AG04449 (cell line): ENCODE measurements at places on chromosomes 3 and 15.

- DNase-seq, result no peak
Measured at GRCh38 chr15:42158941-42159340, 2.5 kb upstream of the PLA2G4F start.

DNA sequence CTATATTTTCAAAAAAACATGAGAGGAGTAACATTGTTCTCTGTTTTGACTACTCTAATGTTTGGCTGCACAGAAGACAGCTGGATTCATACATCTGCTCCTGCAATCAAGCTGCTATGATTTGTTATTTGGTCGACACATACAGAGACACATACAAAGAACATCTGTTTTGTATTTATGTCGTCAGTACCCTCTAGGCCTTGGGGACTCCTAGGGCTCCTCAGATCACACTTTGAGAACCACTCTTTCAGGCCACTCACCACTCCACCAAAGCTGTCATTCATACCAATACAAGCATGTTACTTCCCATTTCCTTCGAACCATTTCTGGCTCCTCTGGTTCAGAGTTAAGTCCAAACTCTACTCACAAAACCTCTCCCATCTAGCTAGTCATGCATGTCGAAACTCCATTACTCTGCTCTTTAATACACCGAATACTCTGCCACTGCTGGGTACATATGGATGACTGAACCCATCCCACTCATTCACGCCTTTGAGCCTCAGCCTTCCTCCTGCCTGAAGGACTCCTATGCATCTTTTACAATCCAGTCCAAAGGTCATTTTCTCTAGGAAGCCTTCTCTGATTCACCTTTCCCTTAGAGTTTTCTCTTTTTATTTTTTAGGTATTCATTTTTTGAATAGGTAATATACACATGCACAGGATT is 102.9 kb upstream of the ARHGEF3 start:
- no peak for DNase-seq

DNA sequence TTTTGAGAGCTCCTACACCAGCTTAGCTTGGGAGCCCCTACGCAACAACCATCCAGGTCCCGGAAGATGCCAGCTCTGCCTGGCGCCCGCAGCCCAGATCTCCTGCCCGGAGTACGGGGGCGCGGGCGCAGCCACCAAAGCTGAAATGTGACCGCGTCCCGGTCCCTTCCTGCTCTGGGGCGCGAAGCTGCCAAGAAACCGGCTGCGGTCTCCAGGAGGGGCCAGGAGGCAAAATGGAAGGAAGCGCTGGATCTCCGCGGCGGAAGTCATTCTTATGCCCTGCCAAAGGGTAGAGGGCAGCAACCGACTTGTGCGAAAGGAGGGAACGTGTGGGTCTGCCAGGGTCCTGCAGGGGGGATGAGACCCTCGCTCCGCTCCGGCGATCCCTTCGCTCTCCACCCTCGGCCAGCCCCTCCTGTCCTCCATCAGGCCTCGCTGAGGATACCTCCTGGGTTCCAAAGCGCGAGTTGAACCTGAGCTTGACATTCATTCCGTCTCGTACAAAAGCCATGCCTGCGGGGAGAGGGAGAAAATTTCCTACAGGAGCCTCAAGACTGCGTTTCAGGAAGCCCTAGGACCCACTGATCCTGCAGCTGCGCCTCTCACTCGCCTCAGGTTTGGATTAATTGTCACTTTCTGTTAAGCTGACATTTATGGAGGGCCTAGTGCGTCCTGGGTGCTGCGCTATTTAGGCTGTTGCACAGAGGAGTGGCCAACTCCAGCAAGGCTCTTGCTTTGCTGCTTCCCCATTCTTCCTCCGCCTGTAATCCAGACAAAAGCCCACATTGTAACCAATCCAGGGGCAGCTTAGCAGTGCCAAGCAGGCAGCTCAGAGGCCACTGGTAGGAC is 98.3 kb upstream of the VGLL3 start:
- DNase-seq, result peak; percentile 50

- no peak for DNase-seq
Measured at GRCh38 chr3:52896613-52897012, 735 bp downstream of the STIMATE start.

DNA sequence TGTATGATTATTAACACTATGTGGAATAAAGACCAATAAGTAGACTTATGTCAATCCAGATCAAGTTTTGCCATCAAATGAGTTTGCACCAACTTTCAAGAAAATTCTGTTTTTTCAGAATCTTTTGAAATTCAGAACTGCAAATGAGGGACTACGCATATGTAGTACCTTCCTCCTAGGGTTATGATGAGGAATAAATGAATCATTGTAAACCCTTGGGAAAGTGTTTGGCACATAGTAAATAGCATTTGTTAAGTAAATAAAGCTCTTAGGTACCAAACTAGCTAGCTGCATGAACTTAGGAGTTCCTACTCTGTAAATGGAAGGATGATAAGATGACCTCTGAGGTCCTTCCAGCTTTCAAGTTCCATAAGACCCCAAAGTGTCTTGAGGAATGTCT is 242.6 kb upstream of the SETMAR start:
- no peak for DNase-seq

DNA sequence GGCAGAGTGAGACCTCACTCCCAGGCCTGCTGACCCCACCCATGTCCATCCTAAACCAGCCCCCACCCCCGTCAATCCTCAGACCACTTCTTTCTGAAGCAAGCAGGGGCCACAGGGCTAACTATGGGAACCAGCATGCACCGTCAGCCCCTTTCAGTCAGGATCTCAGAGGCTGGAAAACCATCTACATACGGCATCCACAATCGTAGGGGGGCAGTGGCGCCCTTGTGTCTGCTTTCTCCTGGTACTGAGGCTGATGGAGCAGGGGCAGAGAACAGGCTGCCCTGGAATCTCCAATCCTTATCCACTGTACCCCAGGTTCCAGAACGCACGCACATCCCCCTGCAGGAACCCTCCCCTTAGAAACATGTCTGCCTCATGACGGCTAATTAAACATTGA is 56.6 kb downstream of the XXYLT1 start:
- no peak for DNase-seq

GRCh38 chr3:151459358-151459757 is 1.5 kb downstream of the IGSF10 start:
- DNase-seq, result no peak

- no peak for DNase-seq
Measured at GRCh38 chr15:51348688-51349087, 7.2 kb downstream of the GLDN start.

- no peak for DNase-seq
Measured at GRCh38 chr3:15860014-15860934, 62.5 kb upstream of the ANKRD28 start.

DNA sequence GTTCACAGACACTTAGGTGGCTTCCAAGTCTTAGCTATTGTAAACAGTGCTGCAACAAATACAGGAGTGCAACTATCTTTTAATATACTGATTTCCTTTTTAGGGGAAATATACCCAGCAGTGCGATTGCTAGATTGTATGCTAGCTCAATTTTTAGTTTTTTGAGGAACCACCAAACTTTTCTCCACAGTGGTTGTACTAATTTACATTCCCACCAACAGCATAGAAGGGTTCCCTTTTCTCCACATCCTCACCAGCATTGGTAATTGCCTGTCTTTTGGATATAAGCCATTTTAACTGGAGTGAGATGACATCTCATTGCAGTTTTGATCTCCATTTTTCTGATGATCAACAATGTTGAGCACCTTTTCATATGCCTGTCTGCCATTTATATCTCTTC is 58.9 kb downstream of the ZNF148 start:
- DNase-seq, result no peak

GRCh38 chr3:127688416-127689265 is 15.9 kb downstream of the ABTB1 start:
- no peak for DNase-seq

- no peak for DNase-seq
Measured at GRCh38 chr3:49020330-49021212, 1.4 kb upstream of the NDUFAF3 start.

GRCh38 chr3:39434574-39434973 is 28.1 kb downstream of the RPSA start:
- DNase-seq, result no peak

GRCh38 chr3:197953325-197953724 is 3.3 kb downstream of the RPL35A start:
- no peak for DNase-seq

GRCh38 chr15:48992545-48992944 is 28.8 kb upstream of the SHC4 start:
- DNase-seq, result no peak

- no peak for DNase-seq
Measured at GRCh38 chr15:99158626-99159412, 53.9 kb downstream of the SYNM start.
